Fibroblast of skin of left quadriceps (primary cell): ENCODE measurements at places on chromosomes 1 and 21.

- no peak for DNase-seq
Observed at GRCh38 chr1:240413732-240414131, 198.2 kb downstream of the GREM2 start.

GRCh38 chr1:204084247-204084772 lies 11.4 kb downstream of the SOX13 start:
- DNase-seq = no peak

DNA sequence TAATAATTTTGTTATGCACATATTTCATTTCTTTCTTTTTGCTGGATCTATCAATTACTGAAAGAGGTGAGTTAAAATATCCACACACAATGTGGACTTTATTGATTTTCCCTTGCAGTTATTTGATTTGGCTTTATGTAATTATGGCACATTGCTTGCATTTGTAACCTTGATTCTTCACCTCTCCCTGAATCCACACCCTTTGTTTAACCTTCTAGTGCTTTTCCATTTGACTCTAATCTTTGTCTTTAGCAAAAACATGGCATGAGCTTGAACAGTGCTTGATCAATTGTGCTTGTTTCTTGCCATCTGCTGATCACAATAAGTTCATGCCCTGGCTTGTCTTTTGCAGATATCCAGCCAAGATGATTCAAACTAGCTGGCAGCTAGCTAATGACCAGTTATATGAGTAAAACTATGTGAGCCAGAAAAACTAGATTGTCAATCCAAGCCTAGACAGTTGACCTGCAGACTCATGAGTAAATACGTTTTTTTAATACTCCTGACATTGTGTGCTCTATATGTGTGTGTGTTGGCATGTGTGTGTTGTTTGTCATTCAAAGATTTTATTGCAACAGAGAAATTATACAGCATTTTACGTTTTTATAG lies 899.2 kb downstream of the NCAM2 start:
- DNase-seq = no peak

DNA sequence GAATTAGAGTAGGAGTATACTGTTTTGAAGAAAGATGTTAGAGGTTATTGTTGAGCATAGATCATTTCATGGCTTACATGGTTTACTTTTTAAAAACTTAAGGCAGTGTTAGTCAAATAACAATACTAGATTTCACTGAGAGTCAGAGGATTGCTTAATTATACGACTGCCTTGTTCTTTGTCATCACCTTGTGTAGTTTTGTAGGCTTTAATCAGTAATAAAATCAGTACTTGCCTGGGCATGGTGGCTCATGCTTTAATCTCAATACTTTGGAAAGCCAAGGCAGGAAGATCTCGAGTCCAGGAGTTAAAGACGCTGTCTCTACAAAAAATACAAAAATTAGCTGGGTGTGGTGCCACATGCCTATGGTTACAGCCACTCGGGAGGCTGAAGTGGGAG lies 41.3 kb upstream of the GPR52 start:
- no peak for DNase-seq

DNA sequence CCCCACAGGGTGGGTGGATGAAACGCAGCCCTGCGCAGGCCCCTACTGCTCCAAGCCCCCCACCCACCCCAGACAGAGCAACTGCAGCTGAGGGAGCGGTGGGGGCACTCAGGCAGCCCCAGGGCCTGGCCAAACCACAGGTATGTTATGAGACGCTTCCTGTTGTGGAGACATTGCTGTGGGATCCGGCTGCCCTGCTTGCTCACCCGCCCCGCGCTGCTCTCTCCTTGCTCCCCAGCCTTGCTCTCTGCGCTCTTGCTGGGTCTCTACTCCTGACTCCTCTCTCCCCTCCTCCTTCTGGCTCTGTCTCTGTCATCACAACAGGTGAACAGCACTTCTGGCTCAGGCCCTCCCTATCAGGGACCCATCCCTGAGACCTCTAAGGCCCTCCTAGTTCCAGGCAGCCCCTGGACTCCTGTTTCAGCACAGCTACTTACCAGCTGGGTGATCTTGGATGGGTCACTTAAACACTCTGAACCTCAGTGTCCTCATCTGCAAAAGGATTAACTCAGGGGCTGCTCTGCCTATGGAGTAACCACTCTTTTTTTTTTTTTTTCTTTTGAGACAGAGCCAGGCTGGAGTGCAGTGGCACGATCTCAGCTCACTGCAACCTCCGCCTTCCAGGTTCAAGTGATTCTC lies 15.9 kb downstream of the COL8A2 start:
- peak; percentile 44 for DNase-seq
